Small intestine (tissue), 16 donors: ENCODE measurements at places on chromosomes 13 and 19.
A peak's percentile ranks its signal among the peaks of the same experiment; 100 is the strongest.

- DNase-seq = peak; percentile 62
Observed at GRCh38 chr19:48480558-48481500, 11.7 kb downstream of the CYTH2 start.

DNA sequence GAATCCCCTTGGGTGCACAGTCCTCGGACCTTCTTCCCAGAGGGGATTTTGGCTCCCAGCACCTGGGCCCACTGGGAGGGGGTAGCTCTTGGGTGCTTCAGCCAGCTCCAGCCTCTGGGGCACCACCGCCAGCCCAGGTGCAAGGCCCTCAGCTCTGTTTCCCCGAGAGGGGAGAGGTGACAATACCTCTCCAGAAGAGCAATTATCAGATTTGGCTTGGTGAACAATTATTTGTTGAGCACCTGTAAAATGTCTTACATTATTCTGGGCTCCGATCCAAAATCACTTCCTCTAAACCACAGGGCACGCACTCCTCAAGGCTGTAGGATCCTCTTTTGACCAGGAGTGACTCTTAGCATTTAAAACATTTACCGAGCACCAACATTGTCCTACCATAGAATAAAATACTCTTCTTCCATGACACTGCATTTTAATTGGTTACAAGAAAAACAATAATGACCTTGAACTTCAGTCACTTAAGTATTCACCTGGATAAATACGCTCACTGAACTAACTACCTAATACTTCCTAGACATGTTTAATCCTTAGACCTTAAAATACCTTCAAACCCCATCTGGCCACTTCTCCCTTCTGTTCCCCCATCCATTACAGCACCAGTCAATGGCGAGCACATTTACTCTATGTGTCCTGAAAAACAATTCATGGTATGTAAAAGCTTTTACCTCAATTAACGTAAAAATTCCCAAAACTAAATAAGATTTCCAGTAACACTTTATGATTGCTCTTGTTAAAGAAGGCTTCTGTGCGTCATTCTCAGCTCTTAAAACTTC lies 54.8 kb downstream of the ABCC4 start:
- peak; percentile 62 for DNase-seq

DNA sequence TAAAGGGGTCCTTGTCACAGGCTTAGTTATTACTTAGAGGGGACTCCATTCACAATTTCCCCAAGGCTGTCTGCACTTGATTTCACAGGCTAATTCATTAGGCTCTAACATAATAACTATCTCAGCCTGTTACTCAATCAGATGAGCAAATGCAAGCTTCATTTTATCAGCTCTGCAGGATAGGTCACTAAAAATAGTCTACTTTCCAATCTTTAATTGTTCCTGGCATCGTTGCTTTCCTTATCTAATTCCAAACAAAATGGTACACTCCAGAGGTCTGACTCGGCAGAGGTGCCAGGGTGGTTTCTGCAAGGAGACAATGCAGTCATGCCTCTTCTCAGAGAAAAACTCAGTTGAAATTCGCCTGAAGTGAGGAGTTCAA lies 69.7 kb upstream of the SLC15A1 start:
- no peak for DNase-seq

GRCh38 chr13:66087269-66087710 lies 1142.8 kb downstream of the PCDH9 start:
- DNase-seq = no peak

DNA sequence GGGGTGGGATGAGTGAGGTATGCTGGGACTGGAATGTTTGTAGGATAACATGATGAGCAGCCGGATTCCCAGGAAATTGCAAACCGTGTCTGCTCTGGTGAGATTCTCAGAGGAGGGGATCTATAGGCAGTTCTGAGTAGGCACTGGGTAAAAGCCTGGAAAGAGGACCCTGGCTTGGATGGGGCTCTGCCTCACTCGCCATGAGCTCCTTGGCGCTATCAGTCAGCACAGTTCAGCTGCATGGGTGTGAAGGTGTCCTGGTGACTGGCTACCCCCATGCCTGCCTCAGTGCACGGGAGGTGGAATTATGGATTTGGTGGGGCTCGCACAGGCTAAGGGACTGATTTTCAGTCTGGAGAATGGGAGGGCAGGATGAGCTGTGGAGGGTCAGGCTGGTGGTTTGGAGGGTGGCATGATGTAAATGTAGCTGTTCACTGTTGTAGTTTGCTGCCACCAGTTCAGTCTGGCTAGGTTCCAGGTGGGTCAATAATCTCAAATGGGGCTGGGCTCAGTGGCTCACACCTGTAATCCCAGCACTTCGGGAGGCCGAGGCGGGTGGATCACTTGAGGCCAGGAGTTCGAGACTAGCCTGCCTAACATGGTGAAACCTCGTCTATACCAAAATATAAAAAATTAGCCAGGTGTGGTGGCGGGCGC lies 9.2 kb upstream of the ZNF627 start:
- DNase-seq = no peak

DNA sequence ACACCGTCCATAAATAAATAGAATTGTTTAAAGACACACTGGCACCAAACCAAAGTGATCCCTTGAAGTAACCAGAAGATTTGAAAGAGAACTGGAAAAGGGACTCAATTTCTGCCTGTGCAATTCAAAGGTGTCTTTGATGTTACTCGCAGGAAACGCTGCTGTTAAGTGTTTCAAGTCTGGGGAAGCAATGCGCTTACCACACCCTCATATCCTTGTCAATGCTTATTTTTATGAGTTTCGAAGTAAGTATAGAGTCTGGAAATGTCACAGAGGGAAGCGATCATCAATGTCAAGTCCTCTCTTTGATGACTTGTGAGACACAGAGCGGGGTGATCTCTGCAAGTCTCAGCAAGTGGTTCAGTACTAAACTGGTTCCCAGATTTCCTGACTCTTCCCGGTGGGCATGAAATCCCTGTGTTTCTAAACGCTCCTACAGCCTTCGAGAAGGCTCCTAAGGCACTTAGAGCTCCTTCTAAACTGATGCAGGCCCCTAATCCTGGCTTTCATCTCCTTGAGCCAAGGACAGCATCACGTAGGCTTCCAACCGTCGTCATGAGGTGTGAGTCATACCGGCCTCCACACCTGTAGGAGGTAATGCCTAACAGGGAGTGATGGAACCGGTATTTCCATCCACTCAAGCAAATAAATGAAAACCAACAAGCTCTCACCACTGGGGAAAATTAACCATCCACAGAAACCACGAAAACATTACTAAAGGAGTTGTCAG lies 22.8 kb downstream of the SYDE1 start:
- peak; percentile 15 for DNase-seq

GRCh38 chr19:22600690-22601648 lies 33.2 kb upstream of the ZNF492 start:
- DNase-seq = no peak

DNA sequence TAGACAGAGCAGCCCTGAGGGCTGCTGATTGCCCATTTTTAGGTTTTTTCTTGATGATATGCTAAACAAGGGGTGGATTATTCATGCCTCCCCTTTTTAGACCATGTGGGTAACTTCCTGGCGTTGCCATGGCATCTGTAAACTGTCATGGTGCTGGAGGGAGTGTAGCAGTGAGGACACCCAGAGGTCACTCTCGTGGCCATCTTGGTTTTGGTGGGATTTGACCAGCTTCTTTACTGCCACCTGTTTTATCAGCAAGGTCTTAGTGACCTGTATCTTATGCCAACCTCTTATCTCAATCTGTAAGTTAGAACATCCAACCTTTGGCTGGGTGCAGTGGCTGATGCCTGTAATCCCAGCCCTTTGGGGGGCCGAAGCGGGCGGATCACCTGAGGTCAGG lies 148.0 kb downstream of the PTPRS start:
- DNase-seq = no peak

DNA sequence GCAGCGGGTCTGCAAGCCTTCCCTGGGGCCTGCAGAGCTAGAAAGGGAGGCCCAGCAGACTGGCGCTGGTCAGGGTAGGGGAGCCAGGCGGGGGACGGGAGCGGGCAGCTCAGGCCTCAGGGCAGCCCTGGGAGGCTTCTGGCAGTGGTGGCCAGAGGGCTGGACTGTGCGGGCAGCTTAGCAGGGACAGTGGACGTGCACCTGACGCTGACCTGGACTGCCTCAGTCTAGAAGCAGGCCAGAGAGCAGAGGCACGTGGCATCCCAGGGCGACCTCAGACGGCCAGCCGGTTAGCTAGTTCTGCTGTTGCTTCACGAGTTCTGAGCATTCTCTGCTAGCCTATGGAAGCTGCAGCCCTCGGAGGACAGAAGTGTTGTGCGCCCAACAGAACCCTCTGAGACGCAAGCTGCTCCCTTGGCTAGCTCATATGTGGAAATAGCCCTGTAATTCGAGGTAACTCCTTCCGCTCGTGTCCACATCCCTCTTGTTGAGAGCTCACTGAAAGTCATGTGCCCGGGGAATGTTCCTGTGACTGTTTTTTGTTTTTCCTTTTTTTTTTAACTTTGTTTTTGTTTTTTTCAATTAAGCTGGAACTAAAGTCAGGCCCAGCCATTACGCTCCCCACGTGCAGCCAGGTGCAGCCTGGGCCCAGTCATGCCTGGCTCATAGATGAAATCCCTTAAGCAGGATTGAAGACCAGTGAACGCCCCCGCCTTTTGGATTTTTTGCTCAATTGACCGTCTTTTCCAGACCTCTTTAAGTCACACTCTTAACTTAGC lies 1.9 kb upstream of the FAM174C start:
- DNase-seq = no peak

DNA sequence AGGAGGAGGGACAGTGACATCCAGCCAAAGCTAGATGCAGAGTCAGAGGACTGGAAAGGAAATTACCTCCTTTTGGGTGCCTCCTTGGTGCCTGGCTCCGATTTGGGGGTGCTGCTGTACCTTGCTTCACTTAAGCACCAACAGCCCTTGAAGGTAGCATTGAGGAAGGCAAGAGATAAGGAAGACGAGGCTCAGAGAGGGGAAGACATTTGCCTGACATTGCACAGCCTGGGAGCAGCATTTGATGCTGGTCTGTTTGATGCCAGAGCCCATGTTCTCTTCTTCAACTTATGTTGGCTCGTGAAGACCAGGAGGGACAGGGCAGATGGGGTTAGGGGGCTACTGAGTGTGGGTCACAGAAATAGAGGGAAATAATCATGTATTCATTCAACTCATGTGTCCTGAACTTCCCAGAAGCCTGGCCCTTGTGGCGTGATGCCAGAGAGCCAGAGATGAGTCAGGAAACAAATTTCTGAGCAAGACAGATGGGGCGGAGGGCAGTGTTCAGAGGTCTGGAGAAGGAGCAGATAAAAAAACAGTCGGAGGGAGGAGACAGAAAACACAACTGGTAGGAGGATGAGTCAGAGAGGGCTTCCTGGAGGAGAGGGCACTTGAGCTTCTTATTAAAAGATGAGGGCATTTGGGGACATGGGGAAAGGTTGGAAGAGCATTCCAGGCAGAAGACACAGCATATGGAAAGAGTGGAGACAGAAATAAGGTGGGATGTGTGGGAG lies 3.0 kb upstream of the C19orf81 start:
- DNase-seq = no peak

DNA sequence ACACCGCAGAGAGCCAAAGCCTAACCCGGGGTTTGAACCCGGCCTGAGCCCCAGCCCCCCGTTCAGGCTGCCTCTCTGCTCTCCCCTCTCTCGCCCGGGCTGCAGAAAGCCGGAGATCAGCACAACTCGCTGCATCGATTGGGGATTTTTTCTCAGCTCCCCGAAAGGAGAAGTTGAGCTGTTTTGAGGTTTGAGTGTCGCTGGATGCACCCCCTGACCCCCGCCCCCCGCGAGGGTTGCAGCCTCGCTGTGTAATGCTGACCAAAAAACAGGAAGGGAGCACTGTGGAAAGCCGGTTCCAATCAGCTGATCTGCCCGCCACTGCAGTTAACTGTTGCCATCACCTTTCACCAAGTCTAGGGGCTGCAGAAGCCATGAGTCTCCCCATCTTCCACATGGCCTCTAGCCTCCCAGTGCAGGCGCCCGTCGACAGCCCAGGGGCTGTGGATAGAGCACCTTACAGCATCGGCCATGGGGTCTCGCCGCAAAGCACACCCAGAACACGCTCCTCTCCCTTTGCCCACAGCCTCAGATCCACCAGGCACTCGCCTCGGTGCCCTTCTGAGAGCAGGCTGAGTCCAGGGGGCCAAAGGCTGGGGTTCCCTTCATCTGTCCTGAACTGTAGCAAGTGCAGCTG lies 34.5 kb downstream of the MYO9B start:
- no peak for DNase-seq

DNA sequence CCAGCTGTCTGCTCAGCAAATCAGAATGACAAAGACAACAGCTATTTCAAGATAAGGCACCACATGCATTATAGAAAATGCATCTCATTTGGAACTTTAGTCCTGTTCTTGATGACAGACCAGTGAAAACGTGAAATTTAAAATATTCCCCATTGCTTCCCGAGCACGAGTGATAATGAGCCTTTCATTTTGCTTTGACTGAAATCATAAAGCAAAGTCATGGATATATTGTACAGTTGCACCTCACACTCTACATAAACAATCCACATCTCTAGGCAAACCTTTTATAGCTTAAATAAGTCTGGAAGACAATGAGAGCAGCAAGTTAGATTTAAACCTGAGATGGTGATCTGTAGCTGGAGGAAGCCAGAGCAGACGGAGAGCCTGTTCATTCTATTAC lies 79.1 kb downstream of the FAM216B start:
- no peak for DNase-seq

GRCh38 chr19:6023936-6024335 lies 46.0 kb upstream of the RANBP3 start:
- DNase-seq = no peak

- DNase-seq = peak; percentile 56
Observed at GRCh38 chr19:46718157-46718933, 1.4 kb upstream of the PRKD2 start.

GRCh38 chr13:99601535-99601934 lies 100.3 kb downstream of the TM9SF2 start:
- no peak for DNase-seq

GRCh38 chr13:95914991-95915501 lies 138.2 kb downstream of the UGGT2 start:
- DNase-seq = no peak

GRCh38 chr13:50866817-50867636 lies 23.5 kb upstream of the DLEU7 start:
- DNase-seq = no peak

- no peak for DNase-seq
Observed at GRCh38 chr13:79796136-79796535, 315.2 kb downstream of the NDFIP2 start.

- DNase-seq = no peak
Observed at GRCh38 chr19:7657131-7657751, 11.6 kb upstream of the RETN start.

- no peak for DNase-seq
Observed at GRCh38 chr13:106373989-106374572, 161.4 kb downstream of the EFNB2 start.

DNA sequence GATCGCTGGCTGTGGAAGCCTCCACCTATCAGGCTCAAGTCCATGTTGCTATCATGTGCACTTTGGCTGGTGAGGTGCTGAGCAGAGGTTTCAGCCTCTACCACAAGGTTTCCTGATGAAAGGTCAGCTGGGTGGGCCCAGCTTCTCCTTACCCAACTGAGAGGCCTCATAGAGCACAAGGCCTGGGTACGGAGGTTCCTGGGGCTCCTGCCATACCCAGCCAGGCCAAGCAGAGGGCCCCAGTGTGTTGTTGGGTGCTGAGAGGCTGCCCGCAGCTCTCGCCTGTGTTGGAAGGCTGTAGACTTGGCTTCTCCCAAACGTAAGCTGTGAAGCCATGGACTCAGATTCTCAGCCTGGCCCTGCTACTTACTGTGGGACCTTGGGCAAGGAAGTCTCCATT lies 28.2 kb downstream of the ACTN4 start:
- DNase-seq = peak; percentile 93
